ENCODE measurements at places on chromosomes 2 and 18.

- no peak for DNase-seq
These were observed 79.2 kb upstream of the EML6 start for GRCh38 chr2:54644236-54644635.

- no peak for DNase-seq
These were observed 682.7 kb upstream of the FANCL start for GRCh38 chr2:58923869-58924268.

DNA sequence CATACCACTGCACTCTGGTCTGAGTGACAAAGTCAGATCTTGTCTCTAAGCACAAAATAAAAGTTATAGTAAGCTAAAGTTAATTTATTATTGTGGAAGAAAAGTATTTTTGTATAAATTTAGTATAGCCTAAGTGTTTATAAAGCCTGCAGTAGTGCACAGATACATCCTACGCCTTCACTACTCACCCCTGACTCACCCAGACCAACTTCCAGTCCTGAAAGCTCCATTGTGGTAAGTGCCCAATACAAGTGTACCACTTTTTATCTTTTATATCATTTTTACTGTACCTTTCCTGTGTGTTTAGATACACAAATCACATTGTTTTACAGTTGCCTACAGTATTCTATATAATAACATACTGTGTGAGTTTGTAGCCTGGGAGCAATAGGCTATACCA lies 57.5 kb downstream of the UBE2E3 start:
- no peak for DNase-seq

GRCh38 chr18:39574897-39575296 lies 2009.3 kb upstream of the CELF4 start:
- no peak for DNase-seq

DNA sequence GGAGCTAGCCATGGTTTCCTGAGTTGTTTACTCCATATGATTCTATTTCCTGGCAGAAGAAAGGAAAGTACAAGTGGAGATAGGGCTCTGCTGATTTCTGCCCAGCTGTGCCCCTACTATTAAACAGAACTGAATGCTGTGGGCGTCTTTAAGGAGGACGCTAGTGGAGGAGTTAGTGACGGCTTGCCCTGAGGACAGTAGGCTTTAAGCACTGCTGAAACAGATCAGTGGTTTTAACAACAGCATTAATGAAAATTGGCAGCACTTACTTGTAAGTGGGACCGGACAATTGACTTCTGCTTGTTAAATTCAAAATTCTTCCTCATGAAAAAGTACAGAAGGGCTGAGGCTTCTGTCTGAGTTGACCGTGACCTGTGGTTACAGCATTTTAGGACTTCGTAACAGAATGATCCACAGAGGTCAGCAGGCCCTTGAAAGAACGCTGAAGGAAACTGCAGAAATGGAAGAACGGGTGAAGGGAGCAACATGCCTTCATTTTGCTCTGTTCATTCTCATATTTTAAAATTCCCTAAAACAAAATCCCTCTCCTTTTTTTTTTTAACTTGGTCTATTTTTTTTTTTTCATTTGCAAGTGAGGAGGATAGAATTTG lies 80.6 kb upstream of the CCDC195 start:
- no peak for DNase-seq

- no peak for DNase-seq
These were observed 260.8 kb downstream of the TGIF1 start for GRCh38 chr18:3710712-3711301.

DNA sequence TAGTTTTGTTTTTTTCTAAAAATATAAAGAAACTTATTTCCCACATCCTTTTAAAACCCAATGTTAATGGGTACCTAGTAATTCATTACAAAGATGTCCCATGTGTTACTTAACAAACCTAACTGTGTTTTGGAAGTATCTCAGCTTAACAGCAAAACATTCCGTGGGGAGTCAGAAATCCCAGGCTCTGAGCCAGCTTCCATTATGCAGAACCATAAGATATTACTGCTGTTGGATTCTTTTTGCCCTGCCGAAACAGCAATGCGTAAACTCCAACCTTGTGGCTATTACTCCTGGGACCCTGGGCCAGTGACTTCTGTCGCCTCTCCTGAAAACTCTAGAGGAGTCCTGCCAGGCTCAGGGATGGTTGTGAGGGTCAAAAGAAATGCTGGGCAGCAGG lies 174.1 kb downstream of the UXS1 start:
- DNase-seq: no peak

GRCh38 chr18:73163236-73163635 lies 295.4 kb upstream of the NETO1 start:
- no peak for DNase-seq

- DNase-seq: no peak
These were observed 90.7 kb upstream of the TNP1 start for GRCh38 chr2:216950547-216950946.

GRCh38 chr18:43077510-43078308 lies 37.8 kb downstream of the RIT2 start:
- no peak for DNase-seq

DNA sequence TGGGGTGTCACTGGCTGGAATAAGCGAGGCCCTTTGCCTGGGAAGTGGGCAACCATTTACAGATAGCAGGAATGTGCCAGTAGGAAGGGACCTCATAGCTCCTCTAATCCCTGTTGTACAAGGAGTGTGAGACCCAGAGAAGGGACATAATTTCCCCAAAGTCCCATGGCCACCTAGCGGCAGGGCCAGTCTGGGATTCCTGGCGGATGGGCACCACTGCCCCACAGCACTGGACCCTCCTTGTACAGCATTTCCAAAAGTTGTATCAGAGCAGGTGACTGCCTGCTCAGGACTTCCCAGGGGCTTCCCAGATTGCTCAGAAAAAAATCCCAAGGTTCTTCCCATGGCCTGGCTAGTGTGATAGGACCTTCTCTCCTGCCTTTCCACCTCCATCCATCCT lies 185.8 kb downstream of the GLI2 start:
- no peak for DNase-seq

DNA sequence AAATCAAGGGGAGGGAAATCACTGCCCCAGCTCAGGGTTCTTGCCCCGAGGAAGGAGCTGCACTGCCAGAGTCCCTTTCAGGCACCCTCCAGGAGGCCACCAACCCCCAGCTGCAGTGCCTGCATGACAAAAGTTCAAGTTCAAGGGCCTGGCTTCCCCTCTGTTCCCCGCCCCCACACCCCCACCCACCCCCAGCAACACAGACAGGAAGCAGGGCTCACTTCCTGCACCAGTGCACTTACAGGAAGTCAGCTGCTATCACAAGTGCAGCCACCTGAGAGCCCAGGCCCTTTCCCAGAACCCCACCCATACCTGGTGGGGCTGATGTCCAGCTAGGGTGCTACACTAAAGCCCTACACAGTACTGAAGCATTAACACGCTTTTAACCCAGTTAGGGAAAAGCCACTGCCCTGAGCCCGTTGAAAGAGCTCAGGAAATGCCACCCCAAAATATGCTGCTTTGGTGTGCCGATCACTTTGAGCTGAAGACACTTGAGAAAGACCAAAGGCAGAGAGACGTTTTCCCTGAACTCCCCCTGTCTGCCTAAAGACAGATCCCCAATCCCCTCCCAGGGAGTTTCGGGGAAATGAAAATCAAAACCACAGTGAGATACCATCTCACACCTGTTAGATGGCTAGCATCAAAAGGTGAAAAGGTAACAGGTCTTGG lies 109.9 kb upstream of the CAB39 start:
- no peak for DNase-seq

DNA sequence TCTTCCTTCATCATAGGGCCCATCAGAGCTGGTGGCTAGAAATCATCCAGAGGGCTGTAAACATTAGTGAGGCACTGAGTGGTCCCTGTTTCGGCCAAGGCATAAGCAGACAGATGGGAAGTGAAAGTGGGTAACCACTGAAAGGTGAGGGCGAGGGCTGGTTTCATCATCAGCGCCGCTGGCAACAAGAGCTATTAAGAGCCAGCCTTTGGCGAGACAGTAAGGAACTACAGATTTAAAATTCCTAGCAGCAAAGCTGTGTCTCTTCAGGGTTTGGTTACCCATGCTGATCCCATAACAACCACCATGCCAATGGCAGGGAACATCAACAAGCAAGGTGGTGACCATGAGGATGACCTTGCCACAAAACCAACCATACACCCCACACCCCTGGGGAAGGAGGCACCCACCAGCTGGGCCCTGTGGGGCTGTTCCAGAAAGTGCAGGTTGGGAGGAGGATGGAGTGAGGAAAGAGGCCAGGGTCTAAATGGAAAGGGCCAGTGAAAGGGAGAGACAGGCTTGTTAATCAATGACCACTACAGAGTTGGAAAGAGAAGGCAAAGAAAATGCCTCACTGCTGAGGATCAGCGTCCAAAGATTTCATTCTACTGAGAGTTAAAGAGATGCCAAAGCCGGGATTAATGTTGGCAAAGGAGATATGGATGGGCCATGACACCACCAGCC lies 9.0 kb upstream of the SLC20A1 start:
- DNase-seq: no peak

DNA sequence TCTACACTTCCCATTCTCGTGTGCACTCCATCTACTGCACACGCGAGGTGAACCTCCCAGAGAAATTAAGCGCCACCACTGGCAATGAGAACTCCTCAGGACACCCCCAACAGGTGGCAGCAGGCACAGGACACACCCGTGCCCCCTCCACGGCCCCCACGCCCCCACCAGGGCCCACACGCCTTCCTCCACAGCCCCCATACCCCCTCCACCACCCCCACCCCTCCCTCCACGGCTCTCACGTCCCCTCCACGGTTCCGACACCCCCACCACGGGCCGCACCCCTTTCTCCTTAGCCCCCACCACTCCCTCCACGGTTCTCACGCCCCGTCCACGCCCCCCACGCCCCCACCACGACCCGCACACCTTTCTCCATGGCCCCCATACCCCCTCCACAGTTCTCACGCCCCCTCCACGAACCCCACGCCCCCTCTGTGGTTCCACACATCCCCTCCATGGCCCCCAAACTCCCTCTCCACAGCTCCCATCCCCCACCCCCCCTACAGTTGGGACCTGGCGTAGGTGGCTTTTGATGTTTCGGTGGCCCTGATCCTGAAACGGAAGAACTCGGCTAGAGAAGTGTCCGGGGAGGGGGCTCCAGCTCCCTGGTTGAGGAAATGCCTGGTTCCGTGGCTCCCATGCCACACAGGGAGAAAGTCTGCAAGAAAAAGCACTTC lies 110.8 kb downstream of the ZNF516 start:
- DNase-seq: no peak

DNA sequence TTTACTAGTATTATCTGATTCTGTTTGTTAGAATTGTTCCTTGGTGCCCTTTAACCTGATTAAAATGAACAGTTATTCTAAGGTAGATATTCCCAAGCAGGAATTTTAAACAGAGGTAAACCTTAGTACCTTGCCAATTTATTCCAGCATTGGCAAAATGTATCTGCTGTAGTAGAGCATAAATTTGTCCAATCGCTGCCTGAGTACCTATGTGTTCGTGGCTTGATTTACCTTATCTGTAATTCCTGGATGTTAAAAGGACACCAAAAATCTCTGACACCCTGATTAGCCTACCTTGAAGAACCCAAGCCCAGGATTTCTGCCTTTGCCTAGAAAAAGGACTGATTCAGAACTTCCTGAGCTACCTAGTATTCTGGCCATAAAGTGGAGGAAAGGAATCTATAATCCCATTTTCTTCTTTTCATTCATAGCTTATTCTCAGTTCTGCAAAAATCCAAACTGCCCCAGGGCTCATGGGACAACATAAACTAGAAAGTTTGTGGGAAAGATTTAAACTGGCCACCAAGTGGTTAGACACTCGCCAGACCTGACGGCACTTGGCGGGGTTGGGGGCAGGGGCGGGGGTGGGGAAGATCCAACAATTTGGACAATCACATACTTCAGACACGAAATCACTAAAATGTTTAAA lies 16.2 kb upstream of the ZCCHC2 start:
- DNase-seq: no peak

- no peak for DNase-seq
These were observed 8.6 kb upstream of the PLEKHM3 start for GRCh38 chr2:208033701-208034502.

- DNase-seq: no peak
These were observed 69.4 kb downstream of the ZDBF2 start for GRCh38 chr2:206343816-206344215.

- no peak for DNase-seq
These were observed 66.3 kb downstream of the POLR1A start for GRCh38 chr2:86039178-86039962.

DNA sequence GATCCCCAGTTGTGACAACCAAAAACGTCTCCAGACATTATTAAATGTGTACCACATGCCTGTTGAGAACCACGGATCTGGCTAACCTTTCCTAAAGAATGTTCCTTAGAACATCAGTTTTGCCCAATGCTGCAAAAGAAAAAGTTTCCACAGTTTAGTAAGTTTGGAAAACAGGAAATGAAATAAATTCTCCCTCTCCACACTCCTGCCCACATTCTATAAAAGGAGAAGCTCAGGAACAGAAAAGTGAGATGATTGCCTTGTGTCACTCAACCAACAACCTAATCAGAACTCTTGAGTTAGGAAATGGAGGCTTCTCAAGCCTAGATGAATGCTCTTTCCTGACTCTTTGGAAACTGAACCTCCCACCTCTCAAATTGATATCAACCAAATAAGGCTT lies 56.1 kb upstream of the NFE2L2 start:
- no peak for DNase-seq

GRCh38 chr2:17608251-17608650 lies 67.8 kb downstream of the VSNL1 start:
- no peak for DNase-seq

- DNase-seq: no peak
These were observed 75.3 kb downstream of the COLEC12 start for GRCh38 chr18:425106-425745.

- no peak for DNase-seq
These were observed 182.0 kb downstream of the TCF4 start for GRCh38 chr18:55405893-55406406.

GRCh38 chr2:44940732-44941464 lies 604 bp upstream of the SIX3 start:
- peak; percentile 33 for DNase-seq

GRCh38 chr2:189483571-189483970 lies 42.3 kb downstream of the WDR75 start:
- no peak for DNase-seq

- no peak for DNase-seq
These were observed 119.4 kb upstream of the HS6ST1 start for GRCh38 chr2:128438091-128438490.

GRCh38 chr2:104433657-104434056 lies 420.3 kb upstream of the POU3F3 start:
- no peak for DNase-seq

- DNase-seq: no peak
These were observed 18.7 kb downstream of the ARHGAP25 start for GRCh38 chr2:68753318-68753717.

GRCh38 chr18:51789871-51790270 lies 550.1 kb upstream of the DCC start:
- no peak for DNase-seq

DNA sequence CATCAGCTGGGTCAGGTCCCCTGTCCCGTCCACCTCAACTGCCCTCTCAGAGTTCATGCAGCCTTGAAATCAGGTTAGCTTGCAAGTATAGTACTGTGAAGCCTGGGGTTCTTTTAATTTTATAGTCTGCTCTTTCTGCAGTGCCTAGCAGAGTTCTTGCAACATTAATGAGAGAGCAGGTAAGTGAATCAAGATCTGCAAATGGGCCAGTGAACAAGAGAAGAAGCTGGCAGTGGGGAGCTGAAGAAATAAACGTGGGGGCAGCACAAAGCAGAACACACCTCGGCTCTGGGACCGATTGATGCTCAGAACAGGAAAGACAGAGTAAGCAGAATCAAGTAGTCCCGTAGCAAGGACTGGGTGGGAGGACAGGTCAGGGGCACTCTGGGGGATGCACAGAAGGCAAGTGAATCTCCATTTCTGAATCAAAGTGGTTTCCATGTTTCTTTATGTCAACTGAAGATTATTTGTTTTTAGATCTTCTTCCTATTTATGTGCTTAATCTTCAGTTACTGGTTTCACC lies 675.5 kb downstream of the RNF144A start:
- DNase-seq: no peak

All from nucleus accumbens (tissue), 56 donors.